Activated naive CD8-positive, alpha-beta T cell treated with anti-CD3 and anti-CD28 coated beads, Interleukin-2, amount 50 U/mL, for 16 hours (primary cell): ENCODE measurements at places on chromosomes 12 and 14.

- DNase-seq, result no peak
These were observed 7.1 kb downstream of the ETV6 start for GRCh38 chr12:11656550-11656949.

DNA sequence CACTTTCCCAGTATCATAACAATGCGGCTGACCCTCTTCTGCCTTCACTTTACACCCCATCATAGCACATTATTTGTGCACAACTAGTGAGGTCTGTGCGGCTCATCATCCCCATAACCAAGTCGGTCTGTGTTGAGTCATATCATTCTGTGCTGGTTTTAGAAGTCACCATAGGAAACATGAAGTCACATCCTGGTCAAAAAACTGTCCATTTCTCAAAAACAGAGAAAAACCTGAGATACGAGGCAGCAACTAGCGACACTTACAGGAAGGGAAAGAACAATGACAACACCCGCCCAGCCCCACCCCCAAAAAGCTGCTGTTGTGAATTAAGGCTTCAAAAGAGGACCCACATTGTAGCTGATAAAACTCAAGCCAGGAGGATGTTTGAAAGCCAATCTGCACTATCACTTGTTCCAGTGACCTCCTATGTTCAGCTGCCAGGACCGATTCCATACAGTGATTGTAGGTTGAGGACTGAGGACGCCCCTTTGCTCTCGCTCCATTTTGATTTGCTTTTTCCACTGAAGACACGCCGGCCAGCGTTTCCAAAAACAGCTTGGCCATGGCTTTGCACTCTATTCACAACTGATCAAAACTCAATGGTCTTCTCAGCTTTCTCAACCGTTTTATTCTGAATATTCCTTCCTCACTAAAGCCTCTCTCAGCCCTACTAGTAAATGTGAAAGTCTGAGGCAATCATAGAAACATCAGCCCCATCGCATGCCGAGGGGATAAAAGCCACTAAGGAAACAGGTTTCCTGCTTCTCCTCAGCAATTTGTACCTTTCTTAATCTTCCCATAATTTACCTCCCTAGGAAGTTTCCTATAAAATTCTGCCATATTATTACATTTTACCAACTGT, 87.5 kb downstream of the DUSP16 start:
- DNase-seq, result no peak

GRCh38 chr14:49992448-49992847, 99.6 kb downstream of the ARF6 start:
- no peak for DNase-seq

- DNase-seq, result no peak
These were observed 257.3 kb upstream of the PLEKHG7 start for GRCh38 chr12:92445253-92446082.

DNA sequence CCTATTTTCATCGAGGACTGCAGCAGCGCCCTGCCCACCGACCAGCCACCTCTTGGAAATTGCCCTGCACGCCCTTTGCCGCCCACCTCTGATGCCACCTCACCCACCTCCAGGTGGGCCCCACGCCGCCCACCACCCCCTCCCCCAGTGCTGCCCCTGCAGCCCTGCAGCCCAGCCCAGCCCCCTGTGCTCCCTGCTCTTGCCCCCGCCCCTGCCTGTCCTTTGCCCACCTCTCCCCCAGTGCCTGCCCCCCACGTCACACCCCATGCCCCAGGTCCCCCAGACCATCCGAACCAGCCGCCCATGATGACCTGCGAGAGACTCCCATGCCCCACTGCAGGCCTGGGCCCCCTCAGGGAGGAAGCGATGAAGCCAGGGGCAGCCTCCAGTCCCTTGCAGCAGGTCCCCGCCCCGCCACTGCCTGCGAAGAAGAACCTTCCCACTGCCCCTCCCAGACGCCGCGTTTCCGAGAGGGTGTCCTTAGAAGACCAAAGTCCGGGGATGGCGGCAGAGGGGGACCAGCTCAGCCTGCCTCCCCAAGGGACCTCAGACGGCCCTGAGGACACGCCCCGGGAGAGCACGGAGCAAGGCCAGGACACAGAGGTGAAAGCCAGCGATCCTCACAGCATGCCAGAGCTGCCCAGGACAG, 96.5 kb downstream of the LGMN start:
- DNase-seq, result no peak

- DNase-seq, result no peak
These were observed 11.5 kb upstream of the KDM2B start for GRCh38 chr12:121592320-121592719.

DNA sequence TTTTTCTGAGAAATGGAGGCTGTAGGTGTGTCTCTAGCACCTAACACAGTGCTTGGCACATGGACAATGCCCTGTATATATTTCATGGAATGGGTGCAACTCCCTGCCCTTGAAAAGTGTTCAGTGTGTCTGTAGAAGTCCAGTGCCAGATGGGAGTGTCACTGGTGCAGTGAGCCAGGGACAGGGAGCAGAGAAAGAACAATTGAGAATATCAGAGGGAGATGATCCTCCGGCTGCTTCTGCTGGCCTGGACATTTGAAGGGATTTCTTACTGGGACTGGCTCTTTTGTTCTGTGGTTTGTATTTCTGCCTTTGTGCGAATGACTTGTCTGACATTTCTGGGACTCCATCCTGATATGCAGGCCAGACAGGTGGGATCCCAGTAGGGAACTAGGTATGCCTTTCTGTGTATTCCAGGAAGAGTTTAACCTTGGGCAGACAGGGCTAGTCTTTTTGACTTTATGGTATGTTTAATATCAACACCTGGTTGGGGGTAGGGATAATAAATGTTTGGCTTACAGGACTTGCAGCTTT, 328.0 kb downstream of the NRXN3 start:
- no peak for DNase-seq

DNA sequence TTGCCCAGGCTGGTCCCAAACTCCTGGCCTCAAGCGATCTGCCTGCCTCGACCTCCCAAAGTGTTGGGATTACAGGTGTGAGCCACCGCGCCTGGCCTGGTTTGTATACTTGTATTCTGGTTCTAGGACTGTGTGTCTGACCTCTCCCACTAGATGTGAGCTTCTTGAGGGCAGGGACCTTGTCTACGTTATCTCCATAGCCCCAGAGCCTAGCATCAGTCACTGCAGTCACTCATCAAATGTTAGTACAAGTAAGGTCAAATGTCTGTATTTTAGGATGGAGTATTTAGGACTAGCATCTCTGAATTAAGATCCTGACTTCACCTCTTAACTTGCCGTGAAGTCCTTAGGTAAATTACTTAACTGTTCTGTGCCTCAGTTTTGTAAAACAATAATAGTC, 2.9 kb downstream of the RILPL2 start:
- DNase-seq, result no peak

GRCh38 chr14:61406675-61407074, 85.3 kb downstream of the PRKCH start:
- DNase-seq, result peak; percentile 30

- DNase-seq, result no peak
These were observed 24.5 kb downstream of the GNPTAB start for GRCh38 chr12:101806265-101806664.

DNA sequence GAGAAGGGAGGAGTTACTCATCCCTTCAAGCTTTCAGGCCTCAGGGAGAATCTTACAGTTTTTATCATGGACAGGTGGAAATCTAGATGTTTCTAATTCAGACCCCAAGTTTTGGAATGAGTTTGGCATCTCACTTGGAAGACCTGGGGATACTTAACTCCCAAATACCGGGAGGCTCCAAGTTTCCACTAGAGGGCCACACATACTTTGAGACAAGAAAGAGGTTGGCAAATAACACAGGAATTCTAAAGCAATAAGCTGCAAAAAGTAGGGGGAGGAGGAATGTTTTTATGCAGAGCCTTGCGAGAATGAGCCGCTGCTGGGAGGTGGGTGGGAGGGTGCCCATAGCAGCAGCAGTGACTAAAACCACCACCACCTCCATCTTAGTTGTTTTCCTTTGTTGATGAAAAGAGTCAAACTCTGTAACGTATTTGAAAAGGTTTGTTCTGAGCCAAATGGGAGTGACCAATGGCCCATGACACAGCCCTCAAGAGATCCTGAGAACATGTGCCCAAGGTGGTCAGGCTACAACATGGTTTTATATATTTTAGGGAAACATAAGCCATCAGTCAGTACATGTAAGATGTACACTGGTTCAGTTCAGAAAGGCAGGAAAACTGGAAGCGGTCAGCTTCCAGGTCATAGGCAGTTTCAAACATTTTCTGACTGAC, 34.2 kb upstream of the RNASE1 start:
- DNase-seq, result no peak
